ENCODE measurements at places on chromosomes 7 and 10. TPM values are rescaled to one million over a fixed set of nuclear protein-coding genes. Genes with fewer than 3 reads are reported as not detected.

DNA sequence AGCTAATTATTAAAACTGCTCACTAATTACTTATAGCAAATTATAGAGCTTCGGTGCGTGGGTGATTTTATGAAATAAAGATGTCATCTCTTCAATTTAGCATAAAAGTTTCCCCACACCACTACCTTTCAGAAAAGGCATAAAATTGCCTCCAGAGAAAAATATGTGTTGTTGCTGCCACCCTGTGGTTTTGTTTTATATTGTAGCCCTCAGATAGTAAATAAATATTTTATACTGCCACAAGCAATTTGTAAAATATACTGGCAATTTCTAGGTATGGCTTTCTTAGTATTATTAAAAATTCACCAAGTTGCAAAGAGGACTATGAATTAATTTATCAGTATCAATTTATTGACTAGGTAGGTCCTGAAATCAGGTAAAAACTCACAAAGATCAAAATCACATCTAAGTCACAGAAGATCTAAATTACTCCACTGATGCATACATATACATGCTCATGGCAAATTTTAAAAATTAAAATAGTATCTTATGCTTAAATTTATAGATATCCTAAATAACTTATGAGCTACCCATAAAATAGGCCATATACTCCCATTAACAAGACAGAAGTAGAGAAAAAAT lies 26.5 kb downstream of the ASNS start:
- H3K4me1 ChIP-seq: no peaks in the 10 kb centered on the region
- H3K27ac ChIP-seq: no peak overlapping the region
- H3K27me3 ChIP-seq: peaks cover 2% of the 10 kb centered on the region
- peaks cover under 1% of the 10 kb centered on the region for H3K36me3 ChIP-seq

DNA sequence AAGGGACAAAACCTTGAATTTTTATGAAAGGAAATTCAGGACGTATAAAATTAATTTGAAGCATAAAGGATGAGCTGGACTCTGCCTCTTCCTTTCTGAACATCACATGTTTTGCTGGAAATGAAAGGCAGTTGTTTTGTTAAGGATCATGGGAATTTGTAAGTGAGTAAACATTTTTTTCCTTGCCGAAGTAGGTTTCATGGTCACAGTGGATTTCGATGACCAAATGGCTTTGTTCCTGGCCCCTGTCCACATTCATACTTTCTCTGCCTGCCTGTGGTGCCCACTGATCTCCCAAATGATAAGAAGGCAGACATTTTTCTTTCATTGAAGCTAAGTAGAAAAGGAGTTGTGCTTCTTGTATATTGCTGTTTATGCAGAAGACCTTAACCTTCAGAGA lies 104.2 kb downstream of the ARID5B start:
- peaks cover 64% of the 10 kb centered on the region for H3K4me1 ChIP-seq
- peaks cover 85% of the 10 kb centered on the region for H3K36me3 ChIP-seq
- no peaks in the 10 kb centered on the region for H3K27me3 ChIP-seq
- peak overlapping the region; percentile 30 for H3K27ac ChIP-seq
- DNase-seq: no peak

- no peak overlapping the region for H3K4me3 ChIP-seq
- no peaks in the 10 kb centered on the region for H3K36me3 ChIP-seq
- no peak for DNase-seq
- no peak overlapping the region for H3K27ac ChIP-seq
- H3K27me3 ChIP-seq: peaks cover 29% of the 10 kb centered on the region
These were observed 282.3 kb downstream of the KLF6 start for GRCh38 chr10:3502673-3503072.

DNA sequence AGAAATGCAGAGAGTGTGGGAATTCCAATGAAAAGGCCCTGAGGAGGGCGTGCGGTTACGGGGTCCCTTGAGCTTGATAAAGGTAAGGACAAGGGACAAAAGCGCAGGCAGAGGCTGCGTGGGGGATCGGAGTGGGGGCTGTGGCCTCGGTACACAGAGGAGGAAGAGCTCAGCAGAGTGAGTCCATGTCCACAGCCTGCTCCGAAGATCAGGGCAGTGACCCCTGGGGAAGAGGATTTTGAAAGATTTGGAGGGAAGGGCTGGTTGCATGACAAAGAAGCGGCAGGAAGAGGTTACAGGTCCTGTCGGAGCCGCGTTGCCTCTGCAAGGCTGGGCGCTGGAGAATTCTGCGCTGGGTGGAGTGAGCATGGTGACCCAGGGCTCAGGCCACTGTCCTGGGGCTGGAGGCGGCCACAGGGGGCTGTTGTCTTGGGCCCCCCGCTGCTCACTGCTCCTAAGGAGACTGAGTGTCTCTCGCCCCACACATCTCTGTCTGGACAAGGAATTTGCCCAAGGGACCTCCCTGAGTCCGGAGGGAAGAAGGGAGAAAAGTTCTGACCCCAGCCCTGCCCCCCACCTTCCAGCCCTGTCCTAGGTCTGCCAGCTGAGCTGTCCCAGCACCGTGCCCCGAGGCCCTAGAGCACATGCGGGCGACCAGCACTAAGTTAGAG lies 69.8 kb upstream of the INSIG1 start:
- no peaks in the 10 kb centered on the region for H3K27me3 ChIP-seq
- no peak for DNase-seq
- no peaks in the 10 kb centered on the region for H3K4me1 ChIP-seq
- H3K4me3 ChIP-seq: no peak overlapping the region
- H3K27ac ChIP-seq: no peak overlapping the region

GRCh38 chr7:68393051-68393450 lies 1205.2 kb upstream of the AUTS2 start:
- no peaks in the 10 kb centered on the region for H3K4me1 ChIP-seq
- DNase-seq: no peak
- H3K27me3 ChIP-seq: no peaks in the 10 kb centered on the region
- H3K27ac ChIP-seq: no peak overlapping the region

DNA sequence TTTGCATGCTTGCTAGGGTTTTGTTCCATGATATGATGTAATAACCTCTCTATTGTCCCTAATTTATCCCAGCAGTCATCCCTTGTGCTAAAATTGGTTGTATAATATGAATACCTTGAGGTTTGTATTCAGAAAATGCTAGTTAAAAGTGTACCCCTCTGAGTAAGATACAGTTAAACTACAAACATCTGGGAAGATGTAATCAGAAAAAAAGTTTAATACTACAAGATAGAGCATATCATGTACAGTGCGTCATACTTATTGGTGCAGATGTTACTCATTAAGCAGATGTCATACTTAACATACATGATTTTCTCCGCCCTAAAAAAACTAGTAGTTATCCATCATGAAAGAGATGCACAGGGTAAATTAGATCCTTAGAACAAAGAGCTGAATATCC lies 336.1 kb upstream of the KCND2 start:
- DNase-seq: no peak
- H3K27me3 ChIP-seq: no peaks in the 10 kb centered on the region
- no peaks in the 10 kb centered on the region for H3K4me1 ChIP-seq
- no peak overlapping the region for H3K4me3 ChIP-seq

GRCh38 chr7:50956522-50957155 lies 173.9 kb upstream of the GRB10 start:
- H3K36me3 ChIP-seq: no peaks in the 10 kb centered on the region
- DNase-seq: peak; percentile 38
- H3K4me3 ChIP-seq: no peak overlapping the region
- no peak overlapping the region for H3K27ac ChIP-seq

DNA sequence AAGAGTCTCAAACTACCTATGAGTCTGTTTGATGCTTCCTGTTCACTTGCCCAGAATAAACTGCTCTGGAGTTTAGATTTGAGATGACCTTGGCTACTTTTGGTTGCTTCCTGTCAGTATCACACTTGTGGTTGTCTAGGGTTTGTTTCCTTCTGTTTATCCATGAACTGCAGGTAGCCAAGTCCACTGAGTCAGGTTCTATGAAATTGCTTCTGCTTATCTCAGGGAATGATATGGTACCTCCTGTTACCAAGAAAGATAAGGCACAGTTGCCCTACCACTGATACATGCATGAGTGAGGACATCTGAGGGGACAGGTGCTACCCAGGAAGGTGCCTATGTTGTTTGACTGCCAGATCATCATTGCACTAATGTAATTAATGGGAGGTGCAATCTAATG lies 15.8 kb upstream of the EEPD1 start:
- no peaks in the 10 kb centered on the region for H3K4me1 ChIP-seq
- no peaks in the 10 kb centered on the region for H3K36me3 ChIP-seq
- peaks cover 12% of the 10 kb centered on the region for H3K27me3 ChIP-seq
- DNase-seq: no peak

Gene TSPAN12
- not detected for total RNA-seq

Gene GJD4
- not detected for total RNA-seq

Gene CFAP69
- total RNA-seq: not detected
